ENCODE measurements at places on chromosomes 12 and 14.

DNA sequence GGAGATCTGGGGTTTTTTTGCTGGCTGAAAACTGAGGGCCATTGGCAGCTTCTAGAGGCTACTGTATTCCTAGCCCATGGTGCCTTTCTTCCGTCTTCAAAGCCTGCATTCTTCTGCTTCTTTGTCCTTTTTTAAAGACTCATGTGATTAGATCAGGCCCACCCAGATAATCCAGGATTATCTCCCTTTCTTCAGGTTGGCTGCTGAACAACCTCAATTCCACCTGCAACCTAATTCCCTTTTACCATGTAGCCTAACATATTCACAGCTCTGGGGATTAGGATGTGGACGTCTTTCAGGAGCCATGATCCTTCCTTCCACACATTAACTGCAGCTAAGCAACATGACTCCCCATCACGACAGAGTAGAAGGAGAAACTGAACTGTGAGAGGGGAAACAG, 985.5 kb downstream of the DIO2 start:
- DNase-seq = no peak

DNA sequence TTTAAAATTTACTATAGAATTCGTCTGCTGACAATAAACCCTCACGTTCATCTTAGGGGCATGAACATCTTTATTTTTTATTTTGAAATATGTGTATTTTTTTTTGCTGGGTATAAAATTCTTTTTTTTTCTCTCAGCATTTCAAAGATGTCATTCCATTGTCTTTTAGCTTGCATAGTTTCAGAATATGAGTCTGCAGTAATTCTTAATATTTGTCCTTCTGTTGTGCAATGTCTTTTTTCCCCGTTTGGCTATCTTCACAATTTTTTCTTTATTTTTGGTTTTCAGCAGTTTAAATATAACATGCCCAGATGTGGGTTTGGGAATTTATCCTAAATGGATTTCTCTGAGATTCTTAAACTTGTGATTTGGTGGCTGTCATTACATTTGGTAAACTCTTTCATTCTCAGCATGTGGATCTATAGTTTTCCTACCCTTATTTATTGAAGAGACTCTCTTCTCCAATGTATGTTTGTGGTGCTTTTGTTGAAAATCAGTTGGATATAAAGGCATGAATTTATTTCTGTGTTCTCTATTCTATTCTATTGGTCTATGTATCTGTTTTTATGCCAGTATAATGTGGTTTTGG, 37.8 kb upstream of the PLBD1 start:
- no peak for DNase-seq

DNA sequence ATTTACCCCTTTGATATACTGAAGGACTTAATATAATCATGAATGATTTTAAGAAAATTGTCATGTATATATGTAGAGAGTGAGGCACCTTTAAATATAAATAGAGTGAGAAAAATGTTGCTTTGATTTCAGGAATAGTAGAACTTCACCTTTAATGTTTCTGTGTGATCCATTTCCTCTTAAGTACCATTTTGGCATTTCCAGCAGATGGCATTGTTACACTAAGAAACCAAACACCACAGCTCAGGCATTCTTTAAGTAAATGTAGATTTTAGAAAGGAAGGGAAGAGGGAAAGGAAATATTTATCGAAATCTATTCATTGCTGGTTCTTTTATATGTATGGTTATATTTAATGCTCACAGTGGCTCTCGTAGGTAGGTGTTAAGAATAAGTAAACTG, 556.7 kb upstream of the FBXO33 start:
- DNase-seq = no peak

GRCh38 chr12:12508612-12509011, 54.1 kb downstream of the DUSP16 start:
- no peak for DNase-seq

- DNase-seq = no peak
Observed at GRCh38 chr12:56391721-56392120, 29.1 kb upstream of the APOF start.

DNA sequence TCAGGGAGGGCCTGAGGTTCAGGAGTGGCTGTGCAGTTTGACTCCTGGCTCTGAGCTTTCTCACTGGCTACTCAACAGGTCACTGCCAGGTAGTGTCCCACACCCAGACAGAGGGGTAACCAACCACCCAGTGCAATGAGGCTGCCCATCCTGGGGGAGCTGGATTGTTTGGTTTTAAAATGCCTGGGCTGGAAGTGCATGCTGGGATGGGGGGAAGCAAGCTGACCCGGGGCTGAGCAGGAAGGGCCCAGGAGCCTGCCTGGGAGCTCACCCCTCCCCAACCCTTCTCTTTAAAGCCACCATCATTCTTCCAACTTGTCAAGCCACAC, 12.6 kb upstream of the ABHD12B start:
- no peak for DNase-seq

DNA sequence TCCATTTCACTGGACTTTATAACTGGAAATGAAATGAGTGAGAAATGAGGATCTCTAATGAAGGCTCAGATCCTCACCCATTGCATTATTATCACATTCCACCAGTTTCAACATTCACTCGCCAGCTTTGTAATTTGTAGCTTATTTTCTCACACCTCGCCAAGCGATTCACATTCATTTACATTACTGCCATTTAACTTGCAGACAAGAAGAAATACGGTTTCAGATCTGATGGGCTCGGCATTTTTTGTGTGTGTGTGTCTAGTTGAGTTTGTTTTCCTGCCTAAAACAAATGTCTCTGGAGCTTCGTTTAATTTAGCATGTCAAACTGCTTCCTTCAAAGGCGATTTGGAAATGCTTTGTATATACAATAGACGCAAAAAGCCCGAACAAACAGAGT, 132.2 kb downstream of the FLRT2 start:
- DNase-seq = no peak

DNA sequence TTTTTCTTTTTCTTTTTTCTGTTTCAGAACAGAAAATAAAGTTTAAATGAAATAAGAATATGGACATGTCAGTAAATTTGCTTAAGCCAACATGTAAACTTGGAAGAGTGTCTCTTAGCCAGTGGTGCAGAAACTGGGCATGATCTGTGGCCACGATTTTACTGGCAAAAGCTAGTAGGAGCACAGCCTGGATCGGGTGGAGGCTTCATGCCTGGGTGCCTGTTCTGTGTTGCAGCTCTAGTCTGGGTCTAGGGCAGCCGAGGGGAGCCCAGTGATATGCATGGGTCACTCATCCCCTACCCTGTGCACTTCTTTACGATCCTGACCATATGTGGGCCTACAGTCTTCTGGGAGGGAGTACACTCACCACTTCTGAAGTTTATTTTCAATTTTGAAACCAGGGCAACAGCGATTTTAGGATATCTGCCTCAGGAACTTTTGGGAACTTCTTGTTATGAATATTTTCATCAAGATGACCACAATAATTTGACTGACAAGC, 45.6 kb upstream of the SMCO2 start:
- no peak for DNase-seq

DNA sequence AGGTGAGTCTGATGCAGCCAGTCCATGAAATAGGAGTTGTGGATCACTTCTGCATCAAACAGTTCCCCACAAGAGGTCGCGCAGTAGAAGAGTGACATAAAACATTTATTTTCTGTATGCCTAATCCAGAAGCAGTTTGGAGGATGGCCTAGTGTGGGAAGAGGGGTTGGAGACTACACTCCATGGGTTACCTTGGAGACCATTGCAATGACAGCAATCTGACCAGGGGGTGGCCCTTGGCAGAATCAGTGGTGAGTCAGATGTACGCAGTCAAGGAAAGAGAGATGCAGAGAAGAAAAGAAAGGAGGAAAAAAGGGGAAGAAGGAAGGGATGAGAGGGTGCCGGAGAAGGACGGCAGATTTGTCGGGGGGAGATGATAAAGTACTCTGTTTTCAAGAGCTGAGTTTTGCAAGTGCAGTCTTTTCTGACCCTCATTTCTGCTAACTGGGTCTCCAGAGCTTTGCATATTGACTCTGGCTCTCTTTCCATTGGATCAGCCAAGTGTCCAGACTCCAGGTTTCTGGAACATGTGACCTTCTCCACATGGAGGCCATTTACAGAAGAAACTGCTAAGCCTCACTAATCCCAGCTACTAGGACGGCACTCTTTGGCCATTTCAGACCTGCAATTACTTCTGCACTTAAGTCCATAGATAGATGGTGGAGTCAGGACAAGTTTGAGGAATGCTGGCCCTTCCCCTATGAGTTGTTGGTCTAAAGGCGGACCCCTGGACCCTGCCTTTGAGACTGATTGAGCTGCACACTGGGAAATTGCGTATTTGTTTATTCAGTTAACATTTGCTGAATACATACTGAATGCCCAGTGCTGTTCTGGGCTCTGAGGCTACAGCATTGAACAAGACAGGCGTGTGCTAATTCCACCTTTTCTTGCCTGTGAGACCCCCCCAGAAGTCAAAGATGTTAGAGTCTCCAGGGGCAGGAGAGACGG, 424.2 kb downstream of the BCL11B start:
- DNase-seq = no peak

- DNase-seq = no peak
Observed at GRCh38 chr12:72677139-72677538, 405.0 kb downstream of the TRHDE start.

DNA sequence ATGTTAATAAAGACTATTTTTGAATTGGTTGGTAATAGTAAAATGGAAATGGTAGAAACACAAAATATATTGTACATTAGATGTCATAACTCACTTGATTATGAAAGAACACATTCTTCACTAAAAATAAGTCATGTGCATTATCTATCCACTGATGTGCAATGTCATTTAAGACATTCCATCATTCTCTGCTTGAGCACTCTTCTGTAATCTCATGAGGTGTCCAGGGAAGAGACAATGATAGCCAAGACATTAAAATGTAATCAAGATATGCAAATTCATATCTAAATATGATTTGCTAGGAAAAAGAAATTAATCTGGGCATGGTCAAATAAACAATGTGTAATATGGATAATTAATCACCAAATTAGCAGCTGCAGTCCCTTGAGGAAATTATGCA, 422.5 kb downstream of the BTG1 start:
- DNase-seq = no peak

Measured in activated CD8-positive, alpha-beta memory T cell treated with anti-CD3 and anti-CD28 coated beads for 1 hour (primary cell).